B cell (primary cell): ENCODE measurements at places on chromosomes 3 and 15. TPM values are rescaled to one million over a fixed set of nuclear protein-coding genes. Genes with fewer than 3 reads are reported as not detected.

DNA sequence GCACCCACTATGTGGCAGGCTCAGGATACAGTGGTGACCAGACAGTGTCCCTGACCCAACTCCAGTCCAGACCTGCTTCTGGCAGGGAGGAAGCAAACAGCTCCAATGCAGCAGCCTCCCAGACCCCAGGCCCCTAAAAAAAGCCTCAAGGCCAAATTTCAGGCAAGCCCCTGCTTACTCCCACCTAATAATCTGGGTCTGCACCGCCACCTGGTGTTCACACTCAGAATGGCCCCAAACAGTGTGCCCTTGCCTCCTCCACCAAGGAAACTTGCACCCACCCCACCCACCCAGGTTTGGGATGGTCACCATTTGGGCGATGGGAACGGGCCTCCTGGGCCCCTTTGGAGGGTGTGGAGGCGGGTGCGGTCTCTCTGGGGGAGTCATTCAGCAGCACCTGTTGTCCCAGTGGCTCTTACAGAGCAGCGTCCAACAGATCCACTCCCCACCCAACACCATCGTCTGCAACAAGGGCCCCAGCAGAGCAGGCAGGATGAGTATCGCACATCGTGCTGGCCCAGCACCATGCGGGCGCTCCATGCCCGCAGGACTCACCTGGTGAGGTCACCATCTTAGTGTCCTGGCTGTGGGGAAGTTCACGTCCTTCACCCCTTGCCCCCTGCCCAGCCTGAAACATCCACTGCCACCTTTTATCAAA is 17.3 kb downstream of the C3orf18 start:
- H3K27me3 ChIP-seq = no peaks in the 10 kb centered on the region
- H3K27ac ChIP-seq = no peak overlapping the region
- no peak overlapping the region for H3K4me3 ChIP-seq
- no peaks in the 10 kb centered on the region for H3K36me3 ChIP-seq

GRCh38 chr3:54625805-54626787 is 301.8 kb downstream of the LRTM1 start:
- H3K4me3 ChIP-seq = no peak overlapping the region
- H3K27ac ChIP-seq = no peak overlapping the region
- H3K4me1 ChIP-seq = no peaks in the 10 kb centered on the region
- no peaks in the 10 kb centered on the region for H3K36me3 ChIP-seq
- no peaks in the 10 kb centered on the region for H3K27me3 ChIP-seq

DAZL gene
- 0.27 TPM in 1 of 2 replicates, not detected in the other for total RNA-seq

THBS1 gene
- total RNA-seq = 4.3 and 5.6 TPM in 2 replicates

DNA sequence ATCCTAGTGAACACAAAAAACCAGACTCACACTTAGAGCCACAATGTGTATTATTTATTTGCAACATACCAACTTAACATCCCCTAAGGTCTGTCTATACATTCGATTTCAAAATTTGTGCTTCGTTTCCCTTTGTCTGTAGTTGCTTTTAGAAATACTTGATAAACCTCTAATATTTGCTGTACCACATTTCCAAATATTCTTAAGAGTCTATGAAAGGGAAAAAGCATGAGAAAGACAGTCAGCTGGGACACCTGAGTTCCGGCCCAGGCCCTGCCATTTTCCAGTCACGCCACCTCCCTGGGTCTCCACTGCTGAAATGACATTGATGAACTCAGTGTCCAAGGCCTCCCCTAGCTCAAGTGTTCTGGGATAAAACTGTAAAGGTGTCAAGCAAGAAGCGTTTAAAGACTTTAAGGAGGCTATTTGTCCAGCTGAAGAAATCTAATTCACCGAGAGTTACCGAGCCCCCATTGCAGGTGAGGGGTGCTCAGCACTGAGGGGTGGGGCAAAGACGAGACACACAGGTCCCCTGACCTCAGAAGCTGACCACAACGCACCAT is 26.6 kb downstream of the LRRC2 start:
- H3K4me3 ChIP-seq = peak overlapping the region; percentile 49
- H3K4me1 ChIP-seq = peaks cover 56% of the 10 kb centered on the region
- no peak for DNase-seq

GRCh38 chr3:99762901-99763300 is 54.8 kb upstream of the CMSS1 start:
- no peak for DNase-seq
- no peak overlapping the region for H3K4me3 ChIP-seq
- peaks cover 2% of the 10 kb centered on the region for H3K27me3 ChIP-seq
- no peaks in the 10 kb centered on the region for H3K36me3 ChIP-seq

GP9 gene
- not detected in 2 replicates for total RNA-seq

DNA sequence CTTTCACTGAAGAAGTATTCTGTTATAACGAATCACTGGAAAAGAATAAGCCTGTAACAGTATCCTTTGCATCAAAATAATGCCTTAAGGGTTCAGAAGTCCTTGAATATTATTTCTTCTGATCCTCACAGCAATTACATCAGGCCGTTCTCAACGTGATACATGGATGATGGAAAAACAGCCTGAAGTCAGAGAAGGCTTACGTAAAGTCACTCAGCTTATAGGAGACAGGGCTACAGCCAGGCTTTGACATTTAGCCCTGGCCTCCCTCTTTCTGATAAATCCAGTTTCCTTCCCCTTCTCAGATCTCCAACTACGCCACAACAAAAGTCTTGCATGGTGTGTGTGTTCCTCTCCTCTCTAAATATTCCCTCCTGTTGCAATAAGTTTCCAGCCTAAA is 131.9 kb downstream of the ANO10 start:
- H3K4me3 ChIP-seq = no peak overlapping the region
- DNase-seq = no peak
- H3K4me1 ChIP-seq = no peaks in the 10 kb centered on the region
- H3K27me3 ChIP-seq = no peaks in the 10 kb centered on the region
- no peak overlapping the region for H3K27ac ChIP-seq

- DNase-seq = peak; percentile 78
- no peaks in the 10 kb centered on the region for H3K27me3 ChIP-seq
- peak overlapping the region; percentile 76 for H3K27ac ChIP-seq
- peaks cover 26% of the 10 kb centered on the region for H3K36me3 ChIP-seq
- H3K4me3 ChIP-seq = no peak overlapping the region
These were observed 7.4 kb downstream of the APPL1 start for GRCh38 chr3:57234613-57235575.

- no peaks in the 10 kb centered on the region for H3K27me3 ChIP-seq
- peaks cover 19% of the 10 kb centered on the region for H3K4me1 ChIP-seq
- no peak overlapping the region for H3K27ac ChIP-seq
- H3K4me3 ChIP-seq = no peak overlapping the region
- no peak for DNase-seq
These were observed 17.2 kb downstream of the TMOD3 start for GRCh38 chr15:51846463-51847230.

GRCh38 chr3:194136519-194137007 is 615 bp downstream of the HES1 start:
- H3K4me1 ChIP-seq = peaks cover 76% of the 10 kb centered on the region
- H3K36me3 ChIP-seq = no peaks in the 10 kb centered on the region
- no peaks in the 10 kb centered on the region for H3K27me3 ChIP-seq
- peak overlapping the region; percentile 72 for H3K27ac ChIP-seq
- no peak for DNase-seq

DNA sequence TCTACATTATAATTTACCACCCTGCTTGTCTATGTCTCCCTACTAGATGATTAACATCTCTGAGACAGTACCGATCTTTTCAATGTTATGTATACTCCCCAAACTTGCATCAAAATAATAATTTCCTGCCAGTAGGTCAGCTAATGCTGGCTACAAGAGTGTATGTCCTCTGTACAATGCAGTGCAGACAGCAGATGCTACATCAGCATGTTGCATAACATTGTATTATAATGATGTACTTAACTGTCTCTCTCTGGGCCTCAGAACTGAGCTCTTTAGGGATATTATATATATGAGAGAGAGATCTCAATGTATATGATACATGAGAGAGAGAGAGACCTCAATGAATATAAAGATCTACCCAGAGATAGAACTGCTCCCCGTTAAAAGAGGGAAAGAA is 456.6 kb downstream of the SHQ1 start:
- H3K36me3 ChIP-seq = no peaks in the 10 kb centered on the region
- no peaks in the 10 kb centered on the region for H3K27me3 ChIP-seq
- H3K4me1 ChIP-seq = peaks cover 5% of the 10 kb centered on the region

CCR3 gene
- not detected in 2 replicates for total RNA-seq

MCTP2 gene
- total RNA-seq = 64.8 and 68.5 TPM in 2 replicates

DNA sequence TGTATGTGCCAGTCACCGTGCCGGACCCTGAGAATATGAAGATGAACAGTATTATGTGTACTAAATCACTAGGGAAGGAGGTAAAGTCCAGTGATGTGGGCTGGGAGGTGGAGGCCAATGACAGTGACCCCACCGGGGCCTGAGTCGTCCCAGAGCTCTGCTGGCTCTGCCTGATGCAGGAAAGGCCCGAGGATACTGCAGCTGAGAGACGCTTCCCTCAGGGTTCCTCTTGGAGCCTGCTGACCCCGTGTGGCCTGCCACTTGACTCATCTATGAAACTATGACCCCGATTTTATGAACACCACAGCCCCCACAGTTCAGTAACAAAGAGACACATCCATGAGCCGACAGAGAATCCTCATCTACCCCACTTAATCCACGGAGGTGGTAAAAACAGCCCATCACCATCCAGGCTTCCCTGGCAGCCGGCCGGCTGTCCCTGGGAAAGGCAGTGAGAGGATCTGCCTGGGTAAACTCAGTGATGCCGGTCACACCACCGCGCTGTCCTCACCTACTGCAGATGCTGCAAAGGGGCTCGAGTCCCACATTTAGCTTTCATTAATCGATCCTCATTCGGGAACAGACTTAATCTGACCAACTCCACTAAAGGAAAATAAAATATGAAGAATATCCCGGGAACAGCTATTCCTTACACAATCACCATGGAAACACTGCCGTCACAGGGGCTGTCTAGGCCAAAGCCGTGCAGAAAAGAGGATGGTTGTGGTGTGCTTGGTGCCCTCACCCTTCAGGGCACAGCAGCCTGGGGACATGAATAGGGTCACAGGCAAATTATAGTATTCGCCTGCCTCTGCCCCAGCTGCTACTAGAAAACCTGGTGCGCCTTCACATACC is 82.9 kb downstream of the ARRDC4 start:
- DNase-seq = no peak
- H3K4me1 ChIP-seq = no peaks in the 10 kb centered on the region
- H3K4me3 ChIP-seq = no peak overlapping the region
- H3K36me3 ChIP-seq = no peaks in the 10 kb centered on the region
- no peaks in the 10 kb centered on the region for H3K27me3 ChIP-seq

DNA sequence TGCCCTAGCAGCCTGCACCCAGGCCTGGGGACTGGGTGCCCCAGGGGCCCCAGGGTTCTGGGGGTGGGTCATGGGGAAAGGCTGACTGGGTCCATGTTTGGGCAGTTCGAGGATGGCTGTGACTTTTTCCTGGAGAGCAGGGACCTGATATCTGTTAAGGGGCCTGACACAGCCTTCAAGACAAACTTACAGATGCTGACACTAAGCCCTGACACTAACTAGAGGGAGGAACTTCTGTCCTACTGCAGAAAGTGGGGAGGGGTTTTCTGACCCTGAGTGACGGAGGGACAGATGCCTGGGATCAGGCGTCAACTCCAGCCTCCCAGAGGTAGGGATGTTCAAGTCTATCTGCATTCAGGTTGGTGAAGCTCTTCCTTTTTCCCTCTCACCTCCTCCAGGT is 45.0 kb upstream of the SLC6A11 start:
- H3K4me3 ChIP-seq = no peak overlapping the region
- H3K4me1 ChIP-seq = no peaks in the 10 kb centered on the region
- H3K27ac ChIP-seq = no peak overlapping the region
- H3K36me3 ChIP-seq = no peaks in the 10 kb centered on the region

DNA sequence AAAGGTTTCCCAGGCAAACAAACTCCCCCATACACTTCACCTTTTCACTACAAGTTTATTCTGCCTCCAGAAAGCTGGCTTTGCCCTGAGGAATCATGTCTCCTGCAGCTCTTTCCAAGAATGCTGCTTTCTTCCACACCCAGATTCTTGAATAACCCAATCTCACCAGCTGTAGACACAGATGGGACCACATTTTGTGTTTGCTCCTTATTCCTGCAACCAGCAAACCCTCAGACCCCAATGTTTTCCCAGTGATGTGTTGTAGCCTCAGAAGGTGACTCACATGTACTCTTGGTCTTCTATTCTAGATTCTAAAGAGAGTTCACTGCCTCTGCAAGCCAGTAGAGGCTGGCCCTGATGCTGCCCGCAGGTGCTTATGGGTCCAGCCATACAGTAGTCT is 23.6 kb upstream of the TRIM59 start:
- H3K27ac ChIP-seq = no peak overlapping the region
- H3K27me3 ChIP-seq = no peaks in the 10 kb centered on the region
- no peaks in the 10 kb centered on the region for H3K36me3 ChIP-seq
- no peak for DNase-seq

DNA sequence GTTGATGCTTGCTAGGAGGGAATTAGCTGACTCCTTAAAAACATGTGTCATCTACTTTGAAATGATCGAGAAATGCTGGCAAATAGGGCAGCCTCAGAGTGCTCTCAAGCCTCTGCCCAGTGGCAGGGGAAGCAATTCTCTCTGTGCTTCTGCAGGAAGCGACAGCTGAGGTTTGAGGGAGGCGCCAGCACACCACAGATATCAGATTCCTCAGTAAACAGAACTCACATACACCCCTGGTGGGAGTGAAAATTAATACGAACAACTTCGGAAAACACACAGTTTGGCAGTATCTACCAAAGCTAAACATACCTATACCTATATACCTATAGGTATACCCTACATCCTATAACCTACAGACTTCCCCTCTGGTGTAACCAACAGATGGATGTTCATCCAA is 61.3 kb downstream of the NSMCE3 start:
- no peaks in the 10 kb centered on the region for H3K4me1 ChIP-seq
- no peaks in the 10 kb centered on the region for H3K36me3 ChIP-seq
- H3K4me3 ChIP-seq = no peak overlapping the region
- no peaks in the 10 kb centered on the region for H3K27me3 ChIP-seq

DPPA2 gene
- total RNA-seq = not detected in 2 replicates

CCPG1 gene
- total RNA-seq = 32.1 and 36.0 TPM in 2 replicates

SUSD5 gene
- total RNA-seq = 0.15 and 0.30 TPM in 2 replicates

DNA sequence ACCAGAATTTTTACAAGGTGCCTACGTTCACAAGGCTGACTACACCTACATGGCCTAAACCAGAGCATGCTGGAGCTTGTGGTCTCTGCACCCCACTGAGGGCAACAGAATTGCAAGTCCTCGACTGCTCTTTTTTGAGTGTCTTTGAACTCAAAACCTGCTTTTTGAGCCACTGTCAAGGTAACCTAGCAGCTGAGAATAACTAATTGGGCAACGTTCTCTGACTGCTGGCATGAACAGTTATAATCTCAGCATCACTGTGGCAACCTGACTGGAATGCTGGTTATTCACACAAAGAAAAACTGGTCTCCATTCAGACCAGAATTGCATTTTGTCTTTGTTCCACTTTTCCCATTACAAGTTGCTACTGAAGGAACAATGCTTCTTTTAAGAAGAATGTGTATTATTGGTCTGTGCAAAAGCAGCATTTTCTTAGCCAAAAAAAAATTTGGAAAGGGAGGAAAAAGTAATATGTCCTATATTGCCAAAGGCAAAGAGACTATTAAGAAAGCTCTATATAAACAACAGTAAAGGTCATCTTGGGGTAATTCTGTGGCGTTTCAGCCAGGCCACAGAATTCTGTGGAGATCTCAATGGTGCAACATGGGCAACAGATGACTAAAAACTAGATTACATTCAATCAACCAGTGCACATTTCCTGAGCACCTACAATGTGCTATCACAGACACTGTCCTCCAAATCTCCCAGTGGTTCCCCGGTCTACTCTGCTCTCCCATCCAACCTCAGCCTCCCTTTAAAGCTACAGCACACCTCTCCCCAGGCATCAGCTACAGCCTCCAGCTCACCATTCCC is 76.8 kb downstream of the TNIK start:
- no peaks in the 10 kb centered on the region for H3K36me3 ChIP-seq
- H3K4me1 ChIP-seq = no peaks in the 10 kb centered on the region
- no peak overlapping the region for H3K4me3 ChIP-seq
- DNase-seq = no peak

CACNA2D3 gene
- total RNA-seq = 0.15 TPM in 1 of 2 replicates, not detected in the other
